ENCODE measurements at places on chromosomes 5 and 9.

DNA sequence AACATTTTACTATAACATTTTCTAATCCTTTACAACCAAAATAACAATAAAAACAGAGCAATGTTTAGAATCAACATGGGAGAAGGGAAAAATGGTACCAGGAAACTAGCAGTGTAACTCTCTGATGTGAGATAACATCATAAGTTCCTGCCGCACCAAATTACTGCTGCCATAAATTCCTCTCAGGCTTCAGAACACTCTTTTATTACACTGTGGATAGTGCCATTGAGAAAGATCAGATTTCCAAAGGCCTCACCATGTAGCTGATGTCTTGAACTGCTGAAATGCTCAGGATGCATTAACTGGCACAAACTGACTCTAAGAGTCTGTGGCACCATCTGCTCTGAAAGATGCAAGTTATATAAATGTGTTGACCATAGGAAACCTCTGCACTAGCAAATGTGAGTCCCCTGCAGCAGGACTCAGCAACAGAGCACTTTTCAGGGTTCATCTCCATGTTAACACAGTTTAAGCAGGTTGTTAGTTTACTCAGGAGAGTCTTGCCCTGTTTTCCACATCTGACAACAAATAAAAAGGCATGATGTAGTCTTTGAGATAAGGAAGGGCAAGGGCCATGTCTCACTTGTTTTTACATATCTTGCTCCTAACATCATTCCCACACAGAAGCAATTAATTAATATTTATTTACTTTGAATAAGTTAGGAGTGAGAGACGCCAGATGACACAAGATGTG is 218.1 kb downstream of the CETN3 start:
- no peak for DNase-seq

- DNase-seq: no peak
These were observed 20.6 kb upstream of the CAST start for GRCh38 chr5:96641368-96642280.

DNA sequence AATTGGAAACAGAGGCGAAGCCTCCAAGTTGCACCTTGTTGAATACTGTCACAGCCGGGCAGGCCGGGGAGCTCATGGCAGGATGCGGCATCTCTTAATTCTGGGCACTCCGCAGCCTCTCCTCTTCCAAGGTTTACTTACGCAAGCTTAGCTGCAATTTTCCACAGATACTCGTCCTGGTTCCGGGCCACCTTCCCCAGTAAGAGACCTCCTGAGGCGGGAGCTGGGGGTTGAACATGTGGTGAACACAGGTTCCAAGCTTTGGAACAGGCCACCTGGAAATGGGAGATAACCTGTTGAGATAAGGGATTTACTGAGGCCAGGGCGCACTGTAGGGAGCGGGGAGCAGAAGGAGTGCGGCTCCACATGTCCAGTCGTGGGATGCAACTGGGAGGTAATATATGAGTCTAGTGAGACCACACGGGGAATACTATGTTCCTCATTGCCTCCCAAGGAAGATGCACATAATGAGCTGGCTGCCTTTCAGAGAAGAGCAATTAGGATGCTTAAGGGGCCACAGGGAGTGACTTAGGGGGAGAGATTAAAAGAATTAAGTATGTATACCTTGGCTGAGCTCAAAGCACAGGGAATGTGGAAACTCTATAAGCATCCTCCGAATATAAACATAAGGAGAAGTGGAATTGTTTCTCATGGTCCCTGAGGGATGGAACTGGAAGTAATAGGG is 335.2 kb downstream of the CWC27 start:
- no peak for DNase-seq

GRCh38 chr5:34930462-34930844 is 1.1 kb downstream of the DNAJC21 start:
- DNase-seq: no peak
